H7 (cell line): ENCODE measurements at places on chromosomes 11 and 22.

- peak; percentile 85 for DNase-seq
Observed at GRCh38 chr11:65719871-65720210, 757 bp downstream of the RNASEH2C start.

- DNase-seq, result no peak
Observed at GRCh38 chr22:31160328-31160978, 471 bp downstream of the RNF185 start.

GRCh38 chr22:49753961-49754695, 73.5 kb downstream of the BRD1 start:
- peak; percentile 64 for DNase-seq

- no peak for DNase-seq
Observed at GRCh38 chr11:47004595-47005033, 68.1 kb downstream of the CSTPP1 start.

GRCh38 chr22:42347281-42347824, 76.9 kb upstream of the TCF20 start:
- DNase-seq, result peak; percentile 63

GRCh38 chr11:14242187-14242586, 116.8 kb downstream of the RRAS2 start:
- no peak for DNase-seq

DNA sequence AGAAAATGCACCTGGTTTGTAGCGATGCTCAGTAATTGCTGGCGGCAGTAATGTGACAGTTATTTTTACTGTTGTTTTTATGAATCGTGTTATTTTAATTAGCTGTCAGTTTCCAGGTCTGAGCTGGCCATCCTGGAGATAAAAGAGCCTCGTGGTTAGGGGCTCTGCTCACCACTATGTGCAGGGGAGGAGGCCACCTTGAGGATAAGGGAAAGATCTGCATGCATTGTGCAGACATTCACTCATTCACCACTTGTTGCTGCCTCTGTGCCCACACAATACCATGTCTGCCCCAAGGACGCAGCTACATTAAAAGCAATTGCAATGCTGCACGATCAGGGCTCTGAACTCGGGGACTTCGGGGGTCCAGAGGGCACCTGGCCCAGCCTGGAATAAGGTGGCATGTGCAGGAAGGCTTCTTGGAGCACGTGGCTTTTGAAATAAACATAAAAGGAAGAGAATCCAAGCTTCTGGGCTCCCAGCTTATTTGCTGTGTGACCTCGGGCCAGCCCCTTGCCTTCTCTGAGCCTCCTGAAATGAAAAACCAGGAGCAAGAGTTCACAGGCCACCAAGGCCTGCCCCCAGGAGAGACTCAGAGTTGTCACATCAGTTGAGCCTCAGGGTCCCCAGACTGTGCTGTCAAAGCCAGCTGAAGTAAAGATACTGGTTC, 44.7 kb upstream of the SHISAL1 start:
- DNase-seq, result peak; percentile 77
